ENCODE measurements at places on chromosomes 16 and 17. TPM values are rescaled to one million over a fixed set of nuclear protein-coding genes. Genes with fewer than 3 reads are reported as not detected.

Gene SYT17
- 0.53 TPM for total RNA-seq

Gene CACNG4
- not detected for total RNA-seq

Gene SLC5A11
- total RNA-seq: not detected

Gene KRT27
- not detected for total RNA-seq

Gene KAT8
- total RNA-seq: 31.4 TPM

Gene KRTAP1-5
- not detected for total RNA-seq

Gene PIGS
- 43.0 TPM for total RNA-seq

Gene ASPHD1
- 0.93 TPM for total RNA-seq

Gene SRR
- 15.7 TPM for total RNA-seq

Gene CPHXL2
- not detected for total RNA-seq

Gene PTGES3L
- total RNA-seq: 0.27 TPM

Gene CRYBA1
- total RNA-seq: not detected

Gene OR3A2
- total RNA-seq: not detected

Gene HP
- not detected for total RNA-seq

Gene SCGB1C2
- total RNA-seq: not detected

Gene OTOP2
- total RNA-seq: not detected

Gene P2RX5
- 1.7 TPM for total RNA-seq

Gene SPNS2
- total RNA-seq: 13.4 TPM

Gene SPIRE2
- total RNA-seq: 1.2 TPM

Gene ZNF624
- total RNA-seq: 5.6 TPM

Gene PNPO
- total RNA-seq: 40.3 TPM

Gene SLC35G6
- total RNA-seq: not detected

Gene C16orf54
- total RNA-seq: not detected

Gene CA4
- total RNA-seq: not detected

Gene CLEC18B
- total RNA-seq: 0.40 TPM

Gene UBN1
- total RNA-seq: 53.7 TPM

Gene TIMP2
- total RNA-seq: 86.8 TPM

Gene HEATR9
- not detected for total RNA-seq

Gene CDC42EP4
- total RNA-seq: 21.5 TPM

Gene TBC1D3K
- total RNA-seq: not detected

Gene APOBR
- total RNA-seq: not detected

Gene TBC1D3E
- 0.53 TPM for total RNA-seq

Gene RHBDF1
- 26.2 TPM for total RNA-seq

Gene SLC16A13
- total RNA-seq: 3.0 TPM

Gene MYH13
- total RNA-seq: not detected

Gene ATP1B2
- total RNA-seq: not detected

Gene KRT20
- not detected for total RNA-seq

Gene SBK1
- 0.07 TPM for total RNA-seq

Gene KRT12
- not detected for total RNA-seq

Gene GINS2
- total RNA-seq: 15.4 TPM

Gene CCL4
- not detected for total RNA-seq

Gene LRRC37A3
- 13.3 TPM for total RNA-seq

Gene ITGAL
- not detected for total RNA-seq

Gene ZNF469
- total RNA-seq: 2.7 TPM

Gene BAIAP3
- 0.53 TPM for total RNA-seq

Gene CORO6
- 4.3 TPM for total RNA-seq

Gene CMIP
- 73.6 TPM for total RNA-seq

Gene SLC52A1
- total RNA-seq: 0.07 TPM

Gene ST6GALNAC1
- total RNA-seq: not detected

Gene TMEM97
- total RNA-seq: 29.9 TPM

Gene TMEM100
- total RNA-seq: not detected

Gene PRRT2
- total RNA-seq: 1.8 TPM

Gene ACOX1
- total RNA-seq: 67.8 TPM
